ENCODE measurements at places on chromosomes 7 and 10.

DNA sequence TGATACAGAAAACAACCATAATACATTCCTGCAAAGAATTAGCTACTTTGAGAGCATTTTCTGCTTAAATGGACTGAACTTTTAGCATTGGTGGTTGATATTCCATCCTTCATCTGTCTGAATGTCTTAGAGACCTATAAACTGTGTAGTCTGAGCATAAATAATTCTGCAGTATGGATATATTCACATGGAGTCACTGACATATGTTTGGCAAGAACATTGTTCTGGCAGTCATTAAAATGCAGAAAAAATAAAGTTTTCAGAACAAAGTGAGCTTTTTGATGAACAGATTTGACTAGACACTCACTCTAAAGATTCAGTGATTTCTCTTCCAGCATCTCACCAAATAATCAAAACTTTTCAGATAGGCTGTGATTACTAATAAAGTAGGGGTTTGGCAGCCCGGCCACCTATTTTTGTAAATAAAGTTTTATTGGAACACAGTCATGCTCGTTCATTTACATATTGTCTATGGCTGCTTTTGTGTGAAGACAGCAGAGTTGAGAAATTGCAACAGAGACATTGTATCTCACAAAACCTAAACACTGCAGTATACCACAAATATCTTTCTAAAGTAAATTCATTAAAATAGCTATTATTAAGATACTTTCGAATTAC lies 44.1 kb upstream of the RAPGEF5 start:
- DNase-seq, result no peak

DNA sequence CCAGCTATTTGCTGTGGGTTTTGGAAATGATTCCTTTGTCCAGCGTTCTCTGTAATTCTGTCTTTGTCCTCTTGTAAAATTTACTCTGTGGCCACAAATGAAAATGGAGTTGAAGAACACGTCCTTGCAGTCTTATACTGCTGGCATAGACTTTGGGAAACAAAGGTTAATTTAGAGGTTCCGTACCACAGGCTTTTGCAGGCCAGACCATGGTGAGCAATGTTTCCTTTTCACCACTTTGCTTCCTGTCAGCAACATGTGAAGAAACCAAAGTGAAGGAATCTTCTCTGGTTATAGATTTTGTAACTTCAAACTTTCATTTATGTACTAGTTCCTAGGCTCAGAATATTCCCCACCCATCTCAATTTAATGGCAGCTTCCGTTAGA lies 488.5 kb downstream of the MDFIC start:
- DNase-seq, result no peak

- no peak for DNase-seq
Measured at GRCh38 chr7:151993977-151994676, 31.3 kb upstream of the GALNT11 start.

DNA sequence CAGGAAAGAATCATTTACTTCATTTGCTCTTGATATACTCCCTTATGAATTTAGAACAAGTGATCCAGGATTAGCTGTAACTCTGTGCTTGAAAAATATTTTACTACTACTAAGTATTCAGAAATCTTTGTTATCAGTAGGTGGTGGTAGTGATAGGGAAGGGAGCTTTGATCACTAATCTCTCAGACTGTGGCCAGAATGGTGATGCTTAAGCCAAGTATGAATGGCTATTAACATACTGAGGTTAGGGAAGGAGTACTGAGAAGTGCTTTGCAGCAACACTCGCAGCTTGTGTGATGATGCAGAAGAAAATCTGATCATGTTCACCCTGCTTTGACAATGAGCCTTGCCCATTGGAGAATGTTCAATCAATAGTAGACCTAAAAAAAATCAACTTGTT lies 29.3 kb downstream of the AP3M1 start:
- DNase-seq, result no peak

DNA sequence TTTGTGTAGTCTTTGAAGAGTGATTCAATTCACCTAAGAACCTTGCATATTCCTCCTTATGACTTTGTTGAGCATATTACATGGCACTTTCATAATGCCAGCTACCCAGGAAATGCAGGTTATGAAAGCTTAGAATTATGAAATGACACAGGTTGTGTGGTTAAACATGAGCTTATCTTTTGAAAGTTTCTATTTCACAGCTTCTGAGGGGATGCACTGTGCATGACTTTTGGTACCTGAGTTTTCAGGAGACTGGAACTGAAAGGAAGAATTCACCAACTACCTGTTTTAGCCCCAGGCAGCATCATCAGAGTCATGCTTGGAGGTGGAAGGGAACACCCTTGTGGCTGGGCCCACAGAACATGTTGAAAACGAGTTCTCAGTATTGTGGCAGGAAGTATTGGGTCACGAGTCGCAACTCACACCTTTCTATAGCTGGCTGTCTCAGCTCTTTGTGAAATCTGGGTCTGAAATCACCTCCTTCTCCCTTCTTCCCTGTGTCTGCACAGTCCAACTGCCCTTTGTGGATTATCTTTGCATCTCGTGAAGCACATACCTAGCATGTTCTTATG lies 228.2 kb downstream of the PTEN start:
- peak; percentile 81 for DNase-seq

GRCh38 chr7:2495418-2496299 lies 19.5 kb upstream of the GRIFIN start:
- no peak for DNase-seq
